ENCODE measurements at places on chromosomes 7 and 10.

DNA sequence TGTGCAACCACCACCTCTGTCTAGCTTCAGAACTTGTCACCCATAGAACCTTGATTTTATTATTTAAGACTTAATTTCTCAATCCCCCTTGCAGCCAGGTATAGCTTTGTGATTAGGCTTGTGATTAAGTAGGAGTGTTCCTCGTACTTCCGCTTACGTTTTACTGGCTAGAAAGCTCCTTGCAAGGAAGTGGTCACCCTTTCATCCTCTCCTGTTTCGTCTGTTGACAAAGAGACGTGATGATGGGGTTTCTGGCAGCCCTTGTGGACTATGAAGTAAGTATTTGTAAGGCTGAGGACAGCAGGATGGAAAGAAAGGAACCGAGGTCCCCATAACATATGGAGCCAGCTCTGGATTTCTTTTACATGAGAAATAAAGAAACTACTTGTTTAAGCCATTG, 86.5 kb upstream of the KDM7A start:
- DNase-seq, result no peak

GRCh38 chr7:64947252-64948000, 43.4 kb downstream of the ZNF117 start:
- no peak for DNase-seq

DNA sequence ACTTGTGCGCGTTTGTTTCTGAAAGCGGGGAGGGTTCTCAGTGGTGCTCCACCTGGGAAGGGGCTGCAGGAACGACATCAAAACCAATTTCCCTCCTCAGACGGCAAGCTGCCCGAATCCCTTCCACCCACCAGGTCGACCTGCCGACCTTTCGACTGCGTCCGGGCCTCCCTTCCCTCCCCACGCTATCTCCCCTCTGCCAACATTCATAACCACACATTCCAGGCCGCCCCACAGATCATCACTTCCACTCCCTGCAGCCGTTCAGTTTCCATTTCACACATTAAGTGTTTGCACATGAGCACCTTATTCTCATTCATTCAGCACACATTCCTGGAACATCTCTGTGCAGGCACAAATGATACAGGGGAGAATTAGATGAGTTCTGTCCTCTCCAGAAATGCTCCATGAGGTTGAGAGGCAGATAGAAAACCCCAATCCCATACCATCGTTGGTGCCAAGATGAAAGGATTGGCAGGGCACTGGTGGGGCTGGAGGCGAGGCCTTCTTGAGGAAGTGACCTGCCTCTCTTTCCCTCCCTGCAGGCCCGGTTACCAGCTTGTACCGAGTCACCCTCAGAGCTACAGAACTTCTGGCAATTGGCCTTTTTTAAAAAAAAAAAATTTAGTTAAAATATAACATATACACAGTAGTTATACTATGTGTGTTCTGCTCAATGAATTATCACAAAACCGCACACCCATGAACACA, 70.0 kb downstream of the MINDY4 start:
- no peak for DNase-seq

GRCh38 chr10:59724098-59724938, 14.7 kb upstream of the SLC16A9 start:
- no peak for DNase-seq

- DNase-seq, result no peak
Observed at GRCh38 chr10:127904311-127905000, 2.4 kb upstream of the PTPRE start.

GRCh38 chr10:80460399-80461207, 6.5 kb downstream of the TSPAN14 start:
- no peak for DNase-seq

GRCh38 chr7:33495207-33495606, 365.8 kb downstream of the BBS9 start:
- no peak for DNase-seq

DNA sequence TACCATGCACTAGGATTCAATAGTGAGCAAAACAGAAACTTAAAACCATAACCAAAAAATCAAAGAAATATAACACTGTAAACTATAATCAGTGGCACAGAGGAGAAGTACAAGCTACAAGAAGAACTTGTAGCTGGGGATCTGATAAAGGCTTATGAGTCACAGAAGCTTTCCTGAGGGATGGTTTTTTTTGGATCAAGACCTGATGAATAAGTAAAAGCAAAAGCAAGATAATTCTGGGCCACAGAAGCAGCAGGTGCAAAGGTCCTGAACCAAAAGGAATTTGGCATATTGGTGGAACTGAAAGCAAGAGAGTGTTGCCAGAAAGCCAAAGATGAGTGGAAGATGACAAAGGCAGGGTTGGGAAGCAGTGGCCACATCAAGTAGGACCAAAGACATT, 37.4 kb upstream of the BET1 start:
- no peak for DNase-seq
